Mesendoderm (in vitro differentiated cells): ENCODE measurements at places on chromosomes 13 and 19.

DNA sequence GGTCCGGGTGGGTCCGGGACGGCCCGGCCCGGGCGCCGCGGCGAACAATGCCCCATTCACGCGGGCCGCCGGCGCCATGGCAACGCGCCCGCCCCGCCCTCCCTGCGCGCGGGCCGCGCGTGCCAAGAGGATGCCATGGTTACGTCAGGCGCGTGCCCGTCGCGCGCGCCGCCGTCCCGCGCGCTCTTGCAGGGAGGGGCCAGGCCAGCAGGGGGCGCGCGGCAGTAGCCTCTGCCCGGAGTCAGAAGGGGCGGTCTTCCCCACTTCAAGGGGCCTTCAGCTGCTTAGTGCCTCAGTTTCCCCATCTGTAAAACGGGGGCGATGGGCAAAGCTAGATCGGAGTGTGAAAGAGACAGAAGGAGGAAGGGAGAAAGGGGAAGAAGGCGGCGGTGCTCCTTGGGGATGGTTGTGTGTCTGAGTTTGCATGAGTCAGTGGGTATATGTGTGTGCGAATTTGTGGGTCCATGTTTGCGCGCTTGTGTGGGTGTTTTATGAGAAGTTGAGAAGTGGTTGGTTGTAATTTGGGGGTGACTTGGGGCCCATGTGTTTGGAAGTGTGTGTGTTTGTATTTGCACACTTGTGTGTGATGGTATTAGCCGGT, 11.6 kb upstream of the NFIX start:
- DNase-seq = peak; percentile 80

GRCh38 chr19:19263886-19264487, 9.1 kb downstream of the TM6SF2 start:
- no peak for DNase-seq

DNA sequence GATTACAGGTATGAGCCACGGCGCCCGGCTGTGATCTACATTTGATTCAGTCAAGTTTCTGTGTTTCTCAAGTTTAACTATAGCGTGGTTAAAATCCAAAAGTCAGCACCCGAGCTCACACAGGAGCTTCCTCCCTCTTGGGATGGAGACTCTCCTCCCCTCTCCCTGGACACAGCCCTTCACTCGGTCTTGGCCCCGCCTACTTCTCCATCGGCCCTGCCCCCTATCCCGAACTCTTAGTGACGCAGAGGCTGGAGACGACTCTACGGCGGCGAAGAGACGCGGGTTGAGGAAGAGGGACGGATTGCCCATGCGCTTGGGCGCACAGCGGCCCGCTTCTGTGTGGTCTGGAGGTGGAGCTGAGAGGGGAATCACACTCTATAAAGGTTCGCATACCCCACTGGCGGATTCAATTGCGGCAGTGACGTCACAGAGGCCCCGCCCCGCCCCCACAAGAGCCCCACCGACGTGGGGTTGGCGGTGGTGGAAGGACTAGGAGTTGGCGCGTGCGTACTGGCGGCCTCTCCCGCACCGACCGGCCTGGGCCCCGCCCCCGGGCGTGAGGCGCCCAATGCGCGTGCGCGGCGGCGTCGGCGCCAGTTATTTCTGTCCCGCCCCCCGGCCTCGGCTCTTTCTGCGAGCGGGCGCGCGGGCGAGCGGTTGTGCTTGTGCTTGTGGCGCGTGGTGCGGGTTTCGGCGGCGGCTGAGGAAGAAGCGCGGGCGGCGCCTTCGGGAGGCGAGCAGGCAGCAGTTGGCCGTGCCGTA, at the start of gene TRIM28:
TSS of gene TRIM28 (plus strand) at position 239 of the 765 bp plus-strand sequence. CDS start 694 bp downstream, outside the sequence.
- DNase-seq = peak; percentile 100

- DNase-seq = no peak
These were observed 37.1 kb downstream of the TSHZ3 start for GRCh38 chr19:31312009-31312676.

- DNase-seq = no peak
These were observed 2.7 kb upstream of the RUBCNL start for GRCh38 chr13:46389457-46390451.

DNA sequence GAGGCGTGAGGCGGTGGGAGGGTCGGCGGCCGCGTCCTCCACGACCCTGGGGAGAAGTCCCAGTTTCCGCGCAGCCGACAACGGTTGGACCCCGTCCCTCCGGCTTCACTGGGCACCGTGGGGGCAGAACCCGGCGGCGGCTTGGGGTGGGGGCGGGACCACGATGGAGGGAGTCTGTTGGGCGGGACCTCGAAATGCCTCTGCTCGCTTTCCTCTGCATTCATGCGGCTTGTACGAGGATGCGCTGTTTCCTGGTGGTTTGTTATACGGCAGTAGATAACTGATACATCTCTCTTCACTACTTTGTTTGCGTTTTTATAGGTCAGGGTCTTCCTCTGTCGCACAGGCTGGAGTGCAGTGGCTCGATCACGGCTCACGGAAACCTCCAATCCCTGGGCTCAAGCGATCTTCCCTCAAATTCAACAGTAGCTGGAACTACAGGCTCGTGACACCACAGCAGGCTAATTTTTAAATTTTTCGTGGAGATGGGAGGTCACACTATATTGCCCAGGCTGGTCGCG, 24.6 kb upstream of the ZNF846 start:
- DNase-seq = peak; percentile 72

GRCh38 chr13:26459276-26460131, 98.0 kb upstream of the WASF3 start:
- DNase-seq = no peak

GRCh38 chr13:100666124-100666523, 8.5 kb downstream of the TMTC4 start:
- DNase-seq = no peak

GRCh38 chr19:40411958-40412499, 1.1 kb downstream of the PRX start:
- no peak for DNase-seq

- DNase-seq = no peak
These were observed 25.1 kb upstream of the CD70 start for GRCh38 chr19:6616011-6616410.

DNA sequence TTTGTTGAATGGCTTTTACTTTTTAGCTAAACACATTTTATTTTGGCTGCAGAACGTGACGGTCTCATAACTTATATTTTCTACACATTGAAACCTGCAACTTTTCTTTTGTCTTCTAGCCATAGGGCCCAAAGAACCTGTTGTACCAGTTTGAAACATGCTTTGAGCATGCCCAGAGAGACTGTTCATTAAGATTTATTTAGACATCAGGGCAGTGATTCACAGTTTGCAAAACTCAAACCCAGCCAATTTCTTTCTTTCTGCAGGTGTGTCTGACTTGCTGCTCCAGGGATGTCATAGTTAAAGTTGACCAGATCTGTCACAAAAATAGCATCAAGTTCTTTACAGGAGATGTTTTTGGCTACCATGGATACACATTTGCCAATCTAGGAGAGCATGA, 22.0 kb downstream of the SAE1 start:
- no peak for DNase-seq

- no peak for DNase-seq
These were observed 26.3 kb upstream of the GJB6 start for GRCh38 chr13:20258208-20258962.
